ENCODE measurements at places on chromosomes 7 and 10.

DNA sequence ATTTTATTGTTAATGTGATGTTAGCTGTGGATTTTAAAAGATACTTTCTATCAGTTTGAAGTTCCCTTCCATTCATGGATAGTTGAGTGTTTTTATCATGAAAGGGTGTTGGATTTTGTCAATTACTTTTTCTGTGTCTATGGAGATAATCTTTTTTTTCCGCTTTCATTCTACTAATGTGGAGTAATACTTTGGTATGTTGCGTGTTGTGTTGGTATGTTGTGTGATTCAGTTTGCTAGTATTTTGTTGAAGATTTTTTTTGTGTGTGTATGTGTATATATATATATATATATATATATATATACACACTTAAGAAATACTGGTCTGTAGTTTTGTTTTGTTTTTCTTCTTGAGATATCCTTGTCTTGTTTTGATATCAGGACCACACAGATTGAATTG is 100.3 kb downstream of the CCSER2 start:
- DNase-seq = no peak

- DNase-seq = no peak
Measured at GRCh38 chr7:111952783-111953182, 253.4 kb downstream of the DOCK4 start.

- DNase-seq = peak; percentile 49
Measured at GRCh38 chr10:12709000-12709401, 292.5 kb downstream of the CCDC3 start.

DNA sequence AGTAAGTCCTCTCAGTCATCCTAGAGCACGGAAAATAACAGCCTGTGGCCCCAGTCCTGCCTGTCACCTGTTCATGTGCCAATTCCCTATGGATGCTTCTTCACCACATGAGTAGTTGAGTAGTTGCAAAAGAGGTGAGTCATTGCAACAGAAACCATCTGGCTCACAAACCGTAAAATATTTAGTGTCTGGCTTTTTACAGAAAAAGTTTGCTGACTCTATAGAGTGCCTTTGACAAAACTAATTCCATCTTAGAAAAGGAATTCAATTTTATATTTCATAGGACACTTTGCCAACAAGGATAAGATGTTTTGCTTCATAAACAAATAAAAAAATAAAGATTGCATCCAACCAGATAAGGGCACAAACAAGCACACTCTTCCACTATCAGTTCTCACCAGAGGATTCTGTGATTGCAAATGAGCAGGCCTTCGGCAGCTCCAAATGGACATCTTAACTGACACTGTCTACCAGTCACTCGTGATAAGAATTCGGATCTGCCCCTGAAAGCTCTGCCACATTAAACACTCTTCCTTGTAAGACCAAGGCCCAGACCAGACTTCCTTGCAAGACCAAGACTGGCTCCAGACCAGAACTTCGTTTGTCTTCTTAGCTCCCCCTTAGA is 242.7 kb upstream of the SEMA3C start:
- DNase-seq = peak; percentile 55

Measured in brain microvascular endothelial cell (primary cell).